ENCODE measurements at places on chromosomes 2 and 18.

GRCh38 chr2:215832791-215833190, 180.6 kb downstream of the MREG start:
- DNase-seq = no peak

GRCh38 chr2:11310212-11310611, 34.2 kb downstream of the ROCK2 start:
- no peak for DNase-seq

DNA sequence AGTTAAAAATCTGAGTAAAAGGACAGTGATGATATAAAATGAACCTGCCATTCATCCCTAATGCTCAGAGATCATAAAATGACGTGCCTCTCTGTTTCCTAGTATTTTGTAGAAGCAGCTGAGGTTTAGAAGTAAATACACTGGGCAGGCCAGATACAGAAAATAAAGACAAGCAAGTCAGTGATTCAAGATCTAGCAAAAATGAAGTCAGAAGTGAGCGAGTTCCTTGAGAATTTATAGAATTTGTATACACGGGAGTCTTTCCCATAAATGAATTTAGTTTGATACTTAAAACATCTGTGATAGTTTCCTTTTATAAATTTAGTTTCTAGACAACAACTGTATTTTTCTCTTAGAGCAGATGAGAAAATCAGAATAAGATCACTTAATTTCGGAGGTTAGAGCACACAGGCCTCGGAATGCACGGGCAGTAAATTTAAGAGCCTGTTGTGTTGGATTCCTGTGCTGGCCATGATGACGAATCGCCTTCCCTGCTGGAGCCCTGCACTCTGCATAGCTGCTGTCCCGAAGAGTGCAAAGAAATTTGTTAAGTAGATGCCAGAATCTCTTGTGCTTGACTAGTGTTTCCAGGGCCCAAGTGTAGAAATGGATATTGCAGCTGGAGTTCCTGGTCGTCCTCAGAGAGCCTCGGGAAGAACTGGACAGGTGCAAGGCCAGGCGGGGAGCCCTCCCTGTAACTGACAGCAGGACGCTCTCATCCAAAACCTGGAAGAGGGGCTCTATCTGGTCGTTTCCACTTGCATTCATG, 83.7 kb upstream of the RBM44 start:
- DNase-seq = no peak

DNA sequence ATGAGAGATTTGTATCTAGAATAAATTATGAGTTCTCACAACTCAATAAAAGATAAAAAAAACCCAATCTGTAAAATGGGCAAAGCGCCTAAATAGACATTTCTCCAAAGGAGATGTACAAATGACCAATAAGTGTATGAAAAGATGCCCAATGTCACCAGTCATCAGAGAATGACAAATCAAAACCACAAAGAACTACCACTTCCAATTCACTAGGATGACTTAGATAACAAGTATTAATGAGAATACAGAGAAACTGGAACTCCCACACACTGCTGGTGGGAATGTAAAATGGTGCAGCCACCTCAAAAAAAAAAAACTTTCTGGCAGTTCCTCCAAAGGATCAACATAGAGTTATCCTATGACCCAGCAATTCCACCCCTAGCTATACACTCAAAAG, 17.4 kb upstream of the COL6A3 start:
- no peak for DNase-seq

DNA sequence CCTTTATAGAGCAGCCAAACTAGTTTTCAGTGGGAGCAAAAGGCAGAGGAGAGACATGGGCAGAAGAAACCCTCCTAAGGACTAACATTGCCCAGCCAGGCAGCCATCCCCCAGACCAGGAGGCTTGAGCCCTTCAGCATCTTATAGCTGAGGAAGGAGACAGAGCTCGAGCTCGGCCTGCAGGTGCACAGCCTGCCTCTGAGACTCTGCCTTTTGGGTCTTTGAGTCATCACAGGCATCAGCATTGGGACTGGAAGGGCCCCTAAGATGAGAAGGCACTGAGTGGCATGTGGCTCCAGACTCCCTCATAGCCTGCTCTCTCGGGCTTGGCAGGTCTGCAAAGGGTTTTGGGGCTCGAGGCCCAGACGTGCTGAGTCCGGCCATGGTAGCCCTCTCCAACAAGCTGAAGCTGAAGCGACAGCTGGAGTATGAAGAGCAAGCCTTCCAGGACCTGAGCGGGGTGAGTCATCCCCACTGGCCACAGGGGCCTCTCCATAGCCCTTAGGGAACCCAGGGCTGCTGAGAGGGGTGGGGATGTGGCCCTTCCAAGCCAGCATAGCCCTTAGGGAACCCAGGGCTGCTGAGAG, 84.1 kb downstream of the EPAS1 start:
- no peak for DNase-seq

DNA sequence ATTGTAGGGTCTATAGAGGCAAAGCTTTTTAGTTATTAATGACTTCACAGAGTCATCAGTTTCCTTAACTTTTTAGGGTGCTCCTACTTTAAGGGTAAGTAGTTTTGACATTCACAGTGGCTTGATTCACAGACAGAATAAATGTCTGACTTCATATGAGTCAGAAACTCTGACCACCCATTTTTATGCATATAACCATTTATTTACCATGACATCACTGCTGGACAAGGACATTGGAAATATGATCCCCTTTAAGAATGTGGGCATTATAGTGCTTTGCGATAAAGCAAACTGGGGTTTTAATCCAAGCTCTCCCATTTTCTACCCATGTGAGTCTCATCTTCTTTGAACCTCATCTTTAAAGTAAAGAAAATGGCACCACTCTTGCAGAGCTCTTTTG, 162.0 kb upstream of the MC4R start:
- no peak for DNase-seq

- no peak for DNase-seq
Observed at GRCh38 chr18:59659508-59660170, 37.6 kb downstream of the CCBE1 start.

DNA sequence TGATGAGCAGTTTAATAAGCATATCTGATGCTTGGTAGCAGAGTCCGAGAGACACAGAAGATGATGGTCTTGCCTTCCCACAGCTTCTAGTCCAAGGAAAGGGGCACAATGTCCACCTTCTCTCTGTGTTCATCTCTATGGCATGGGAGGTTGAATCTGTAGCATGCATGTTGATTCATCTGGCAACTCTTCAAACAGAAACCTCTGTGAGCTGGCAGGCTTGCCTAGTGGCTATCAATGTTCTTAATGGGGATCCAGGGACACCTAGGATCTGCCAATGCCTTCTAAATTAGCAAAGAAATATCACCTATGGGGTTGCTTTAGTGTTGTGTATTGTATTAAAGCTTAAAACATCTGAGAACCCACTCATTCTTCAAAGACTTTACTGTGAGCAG, 170.8 kb downstream of the INO80D start:
- DNase-seq = no peak

DNA sequence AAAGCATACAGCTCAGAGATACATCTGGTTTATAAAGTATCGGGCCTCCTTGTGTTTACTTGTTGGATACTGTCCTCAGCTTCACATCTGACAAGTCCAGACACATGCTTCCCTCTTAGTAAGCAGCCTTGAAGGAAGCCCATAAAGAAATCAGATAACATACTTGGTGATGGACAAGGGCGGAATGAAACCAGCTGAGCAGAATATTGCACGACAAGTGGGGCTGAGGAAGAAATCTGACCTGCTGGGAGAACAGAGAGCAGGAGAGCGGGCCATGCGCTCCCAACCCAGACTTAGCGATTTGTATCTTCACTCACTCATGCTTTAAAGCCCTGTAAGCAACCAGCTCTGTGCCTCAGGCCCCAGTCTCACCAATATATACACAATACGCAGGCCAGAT, 208.4 kb downstream of the CDH20 start:
- no peak for DNase-seq

DNA sequence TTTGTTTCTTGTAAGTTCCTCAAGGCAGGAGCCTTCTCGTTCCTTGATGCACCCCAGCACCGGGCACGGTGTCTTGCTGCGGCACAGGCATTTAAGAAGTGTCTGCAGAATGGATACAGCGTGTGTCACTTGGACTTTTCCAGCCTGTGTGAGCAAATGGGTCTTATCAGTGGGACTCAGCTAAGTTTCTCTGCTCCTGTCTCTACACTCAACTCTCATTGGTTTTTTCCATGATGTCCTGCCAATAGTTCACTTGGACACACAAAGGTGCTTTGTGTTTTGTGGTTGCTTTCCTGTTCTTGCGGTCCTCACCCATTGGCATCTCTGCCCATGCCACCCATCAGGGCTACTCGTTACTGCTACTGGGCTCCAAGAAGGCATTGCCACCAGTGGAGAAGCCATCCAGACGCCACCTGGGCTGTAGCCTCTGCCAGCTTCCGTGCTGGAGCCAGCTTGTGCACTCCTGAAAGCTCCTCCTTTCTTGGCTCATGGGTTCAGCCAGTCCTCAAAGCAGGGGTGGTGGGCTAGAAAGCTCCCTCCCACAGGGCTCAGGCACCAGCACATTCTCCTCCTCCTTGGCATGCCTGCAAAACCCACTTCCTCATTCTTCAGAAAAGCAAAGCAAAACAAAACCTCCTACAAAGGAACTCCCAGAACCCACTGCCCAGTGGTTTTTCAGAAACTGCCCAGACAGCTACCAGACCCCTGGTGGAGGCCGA, 41.4 kb downstream of the IL1R2 start:
- DNase-seq = no peak

GRCh38 chr2:168970711-168971233, 60.4 kb downstream of the ABCB11 start:
- no peak for DNase-seq

DNA sequence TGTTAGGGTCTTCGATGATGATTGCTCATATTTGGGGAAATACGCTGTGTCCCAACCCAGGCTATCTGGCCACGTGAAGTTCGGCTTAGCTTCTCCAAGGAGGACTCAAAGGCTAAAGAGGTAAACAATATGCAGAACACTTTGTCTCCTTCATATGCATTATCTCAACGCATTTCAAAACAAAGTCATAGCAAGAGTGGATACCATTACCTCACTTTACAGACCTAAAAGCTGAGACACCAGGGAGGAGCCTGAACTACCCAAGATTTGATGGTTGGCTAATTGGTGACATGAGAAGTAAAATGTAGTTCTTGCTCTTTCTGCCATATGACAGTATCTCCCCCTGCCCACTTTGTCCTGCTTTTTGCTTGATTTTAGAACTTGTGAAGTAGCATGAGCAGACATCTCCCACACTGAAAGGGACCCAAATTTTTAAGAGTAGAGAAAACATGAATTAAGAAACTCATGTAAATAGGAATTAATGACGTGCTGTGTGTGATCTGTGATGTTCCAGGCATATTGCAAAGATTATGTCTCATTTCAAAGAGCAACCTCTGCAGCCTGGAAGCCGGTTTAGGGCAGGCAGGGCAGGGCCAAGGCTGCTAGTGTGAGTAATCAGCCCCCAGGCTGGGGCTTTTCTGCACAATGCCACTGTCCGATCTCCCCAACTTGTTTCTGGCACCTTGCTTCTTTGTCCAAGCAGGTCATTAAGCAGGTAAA, 144.5 kb downstream of the BCL11A start:
- no peak for DNase-seq

- DNase-seq = no peak
Observed at GRCh38 chr2:66957198-66957597, 439.9 kb upstream of the ETAA1 start.

DNA sequence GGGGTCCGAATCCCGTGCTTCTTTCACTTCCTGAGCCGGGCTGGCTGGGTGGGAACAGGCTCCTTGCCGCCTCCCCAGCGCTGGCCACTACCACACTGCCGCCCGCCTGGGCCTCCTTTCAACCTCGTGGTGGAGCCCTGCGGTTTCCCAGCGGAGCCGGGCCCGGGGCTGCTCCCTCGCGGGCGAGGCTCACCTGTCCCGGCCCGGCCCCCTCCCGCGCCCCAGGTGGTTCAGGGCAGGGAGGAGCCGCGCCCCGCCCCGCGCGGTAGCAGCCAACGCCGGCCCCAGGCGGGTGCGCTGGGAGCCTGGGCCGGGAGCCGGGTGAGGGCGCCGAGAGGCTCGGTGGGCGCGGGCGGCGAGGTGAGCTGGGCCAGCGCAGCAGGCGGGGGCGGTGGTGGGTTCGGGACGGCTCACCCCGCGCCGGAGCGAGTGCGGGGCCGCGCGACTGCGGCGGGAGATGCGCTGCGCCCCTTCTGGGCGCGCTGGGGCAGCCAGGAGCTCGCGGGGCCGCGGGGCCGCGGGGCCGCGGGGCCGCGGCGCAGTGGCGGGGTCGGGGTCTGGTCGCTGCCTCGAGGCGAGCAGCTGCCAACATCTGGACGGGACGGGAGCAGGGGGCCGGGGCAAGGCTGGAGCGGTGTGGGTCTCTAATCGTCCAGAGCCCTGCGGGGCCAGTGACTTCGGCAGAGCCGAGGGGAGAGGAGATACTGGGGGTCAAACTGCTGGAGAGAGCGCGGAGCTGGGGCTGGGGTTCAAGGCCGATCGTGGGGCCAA, at the start of gene LYPD6B:
Gene LYPD6B, plus strand, starts transcription at position 258 of the 771 bp plus-strand sequence. CDS start 92,250 bp downstream, outside the sequence.
- DNase-seq = no peak

- DNase-seq = no peak
Observed at GRCh38 chr2:39779927-39780326, 869 bp upstream of the THUMPD2 start.

Measured in stimulated activated CD8-positive, alpha-beta memory T cell treated with anti-CD3 and anti-CD28 coated beads, Interleukin-4, amount 100 ng/mL, for 1 hour (primary cell).